GM18507 (cell line): ENCODE measurements at places on chromosomes 12 and 14.

GRCh38 chr12:49564686-49565405 lies 3.1 kb downstream of the MCRS1 start:
- DNase-seq = no peak

- no peak for DNase-seq
Measured at GRCh38 chr14:67918838-67919237, 99.3 kb downstream of the RAD51B start.

DNA sequence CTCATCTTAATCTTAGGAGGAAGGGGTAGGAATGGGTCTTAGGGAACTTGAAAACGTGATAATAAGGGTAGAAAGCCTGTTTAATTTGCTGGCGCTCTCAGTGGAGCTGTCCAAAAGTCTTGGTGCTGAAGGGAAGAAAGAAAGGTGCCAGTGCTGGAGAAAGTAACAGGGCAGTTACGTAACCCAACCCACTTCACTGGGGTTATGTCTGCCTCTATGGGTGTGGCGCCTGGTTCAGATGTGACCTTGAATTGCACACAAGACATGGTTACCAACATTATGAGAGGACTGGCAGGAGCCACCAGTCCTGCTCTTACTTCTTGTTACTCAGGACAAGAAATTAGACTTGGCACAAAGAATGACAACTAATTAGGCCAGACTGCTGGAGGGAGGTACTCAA lies 18.6 kb upstream of the GPATCH2L start:
- no peak for DNase-seq

- no peak for DNase-seq
Measured at GRCh38 chr12:41327096-41327895, 139.2 kb downstream of the PDZRN4 start.

DNA sequence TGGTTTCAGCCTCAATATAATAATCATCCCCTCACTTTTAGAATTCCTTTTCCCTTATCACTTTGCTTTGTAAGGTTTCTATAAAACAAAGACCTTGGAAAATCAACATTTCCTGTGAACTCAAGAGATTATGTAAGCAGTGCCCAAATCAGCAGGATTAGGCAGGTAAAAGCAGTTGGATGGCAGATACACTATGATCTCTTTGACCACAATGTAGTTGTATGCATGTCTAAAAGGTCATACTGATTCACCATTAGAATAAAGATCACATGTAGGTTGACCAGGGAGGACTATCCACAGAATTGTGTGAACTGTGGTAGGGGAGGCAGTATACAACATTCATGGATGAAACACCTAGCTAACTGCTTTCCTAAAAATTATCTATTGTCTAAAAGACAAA lies 57.5 kb downstream of the DENND5B start:
- DNase-seq = no peak

- peak; percentile 36 for DNase-seq
Measured at GRCh38 chr12:96401076-96401871, 1.0 kb upstream of the CDK17 start.

GRCh38 chr14:29222671-29223268 lies 456.2 kb downstream of the FOXG1 start:
- no peak for DNase-seq

DNA sequence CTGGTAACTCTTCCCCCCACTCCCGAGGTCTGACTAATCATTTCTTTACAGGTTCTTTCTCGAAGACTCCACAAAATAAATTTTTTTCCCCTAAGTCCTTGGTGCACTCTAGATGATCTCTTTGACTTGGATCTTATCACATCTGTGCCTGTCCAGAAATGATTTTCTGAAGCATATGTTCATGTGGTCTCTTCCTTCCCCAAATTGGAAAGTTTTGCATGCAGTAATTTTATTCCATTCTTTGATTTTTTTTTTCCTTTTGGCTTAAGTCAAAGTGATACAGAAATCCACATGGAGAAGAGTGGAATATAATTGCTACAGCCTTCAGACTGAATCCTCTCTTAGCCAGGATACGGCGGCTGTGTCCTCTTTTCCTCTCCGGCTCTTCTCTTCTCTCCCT lies 213.3 kb downstream of the BMP4 start:
- no peak for DNase-seq

DNA sequence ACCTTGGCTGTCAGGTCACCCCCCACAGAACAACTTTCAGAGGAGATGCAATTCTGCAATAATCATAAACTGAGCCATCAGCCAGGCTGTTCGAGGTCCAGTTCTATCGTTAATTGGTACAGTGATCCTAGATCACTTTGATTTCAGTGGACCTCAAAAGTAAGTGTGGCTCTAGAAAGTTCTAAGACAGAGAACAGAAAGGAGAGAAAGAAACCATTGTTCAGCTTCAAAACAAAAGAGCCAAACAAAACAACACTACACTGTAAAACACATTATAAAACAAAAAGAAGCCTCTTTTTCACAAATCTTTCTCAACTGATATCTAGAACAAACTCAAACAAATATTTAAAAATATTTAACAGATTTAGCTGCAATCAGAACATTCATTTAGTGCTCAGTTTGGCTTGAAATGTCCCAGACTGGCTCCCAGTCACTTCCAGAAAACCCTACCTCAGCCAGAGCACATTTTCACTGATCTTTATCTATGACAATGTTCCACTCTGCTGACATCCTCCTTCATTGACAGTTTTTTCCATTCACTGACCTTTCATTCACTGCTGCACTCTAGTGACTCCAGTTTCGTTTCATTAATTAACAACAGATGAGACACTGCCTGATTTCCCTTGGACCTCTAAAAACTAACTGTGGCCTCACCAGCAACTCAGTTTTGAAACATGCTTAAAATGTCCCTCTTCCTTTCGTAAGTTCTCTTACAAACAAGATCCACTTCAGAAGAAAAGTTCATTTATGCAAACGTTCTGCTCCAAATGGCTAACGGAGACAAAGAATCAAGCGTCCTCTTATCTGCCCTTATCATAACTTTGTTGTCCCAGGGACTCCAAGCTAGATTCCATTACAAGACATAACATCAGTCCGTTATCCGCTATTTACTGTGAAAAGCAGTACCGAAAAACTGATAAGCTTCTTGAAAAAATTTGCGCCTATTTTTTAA lies 56.8 kb downstream of the DUSP16 start:
- DNase-seq = peak; percentile 50

GRCh38 chr12:15651371-15651770 lies 137.8 kb downstream of the EPS8 start:
- DNase-seq = no peak

GRCh38 chr14:75453817-75454434 lies 26.1 kb downstream of the JDP2 start:
- DNase-seq = peak; percentile 30

DNA sequence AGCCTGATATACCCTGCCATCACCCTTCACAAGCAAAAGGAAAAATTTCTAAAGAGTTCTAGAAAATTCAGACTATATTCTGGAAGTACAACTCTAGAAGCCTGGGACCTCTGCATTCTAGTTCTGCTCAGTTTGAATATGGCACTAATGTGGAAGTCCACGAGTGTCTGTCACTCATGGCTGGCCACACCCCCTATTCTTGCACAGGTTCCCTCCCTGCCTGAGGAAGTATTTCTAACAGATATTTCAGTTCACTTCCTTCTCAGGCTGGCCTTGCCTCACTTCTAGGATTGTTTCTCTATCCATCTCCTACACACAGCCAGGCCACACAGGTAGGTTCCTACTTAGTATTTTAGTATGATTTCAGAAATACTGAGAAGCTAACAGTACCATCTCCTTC lies 67.4 kb downstream of the PHLDA1 start:
- DNase-seq = no peak

DNA sequence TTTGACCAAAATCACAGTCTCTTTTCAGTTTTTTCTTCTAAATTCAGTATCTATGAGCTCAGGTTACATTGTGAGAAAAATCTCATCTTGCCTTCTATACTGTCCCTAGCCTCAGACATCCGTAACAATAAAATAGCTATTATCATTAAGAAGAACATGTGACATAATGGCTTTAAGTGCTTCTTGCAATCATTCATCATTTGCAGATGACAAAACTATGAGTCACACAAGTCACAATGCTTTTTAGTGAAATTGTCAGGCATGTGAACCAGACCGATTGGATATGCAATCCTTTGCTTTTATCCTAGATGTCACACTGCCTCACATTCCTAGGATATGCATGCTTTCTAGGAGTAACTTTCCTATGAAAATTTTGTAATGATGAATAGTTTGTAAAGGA lies 313.1 kb downstream of the SLC6A15 start:
- no peak for DNase-seq

GRCh38 chr12:111041091-111041490 lies 120.7 kb upstream of the MYL2 start:
- no peak for DNase-seq

DNA sequence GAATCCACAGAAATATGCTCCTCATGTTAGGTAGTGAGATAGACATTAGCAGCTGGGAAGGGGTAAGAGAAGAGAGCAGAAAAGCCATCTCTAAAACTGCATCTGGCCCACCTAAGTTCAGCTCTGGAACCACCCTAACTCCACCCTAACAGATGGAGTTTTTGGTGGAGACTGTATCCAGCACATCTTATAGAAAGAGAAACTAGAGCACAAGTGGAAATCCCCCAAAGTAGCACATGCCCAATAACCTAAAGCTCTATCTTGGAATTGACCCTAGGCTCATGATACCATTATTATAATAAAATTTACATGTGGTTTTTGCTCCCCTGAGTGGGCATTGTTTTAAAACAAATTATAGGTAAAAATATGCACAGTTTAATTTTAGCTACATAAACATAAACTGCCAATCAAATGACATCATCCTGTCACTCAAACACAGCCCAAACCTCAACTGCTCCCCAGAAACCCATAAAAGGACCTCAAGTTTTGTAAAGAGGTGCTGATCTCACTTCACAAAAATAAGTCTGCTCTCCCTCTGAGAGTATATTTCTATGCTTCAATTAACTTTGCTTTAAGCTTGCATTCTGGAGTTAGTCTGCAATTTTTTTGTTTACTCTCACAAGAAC lies 206.4 kb downstream of the PIK3C2G start:
- DNase-seq = no peak

DNA sequence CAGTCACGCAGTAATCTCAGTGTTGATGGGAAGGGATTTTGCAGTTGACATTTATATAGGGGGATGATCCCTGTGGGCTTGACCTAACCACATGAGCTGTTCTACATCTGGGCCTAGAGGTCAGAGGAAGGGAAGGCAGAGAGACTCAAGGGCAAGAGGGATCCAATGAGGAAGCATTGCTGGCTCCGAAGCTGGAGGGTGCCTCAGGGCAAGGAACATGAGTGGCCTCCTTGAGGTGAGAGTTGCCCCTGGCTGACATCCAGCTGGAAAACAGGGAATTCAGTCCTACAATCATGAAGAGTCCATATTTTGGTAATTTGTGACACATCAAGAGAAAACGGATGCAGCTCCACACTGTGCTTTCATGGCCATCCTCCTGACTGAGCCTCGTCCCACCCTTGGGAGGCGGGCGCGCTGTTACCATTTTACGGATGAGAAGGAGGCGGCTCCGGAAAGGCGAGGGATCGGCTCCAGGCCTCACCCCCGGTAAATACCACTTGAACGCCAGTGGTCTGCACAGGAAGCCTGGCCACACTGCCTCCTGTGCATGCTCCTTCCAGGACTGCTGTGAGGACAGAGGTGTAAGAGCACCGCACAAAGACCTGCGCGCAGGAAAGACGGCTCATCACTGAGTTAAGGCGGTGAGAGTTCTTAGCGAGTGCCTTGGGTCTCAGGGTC lies 18.5 kb upstream of the FKBP4 start:
- DNase-seq = no peak

DNA sequence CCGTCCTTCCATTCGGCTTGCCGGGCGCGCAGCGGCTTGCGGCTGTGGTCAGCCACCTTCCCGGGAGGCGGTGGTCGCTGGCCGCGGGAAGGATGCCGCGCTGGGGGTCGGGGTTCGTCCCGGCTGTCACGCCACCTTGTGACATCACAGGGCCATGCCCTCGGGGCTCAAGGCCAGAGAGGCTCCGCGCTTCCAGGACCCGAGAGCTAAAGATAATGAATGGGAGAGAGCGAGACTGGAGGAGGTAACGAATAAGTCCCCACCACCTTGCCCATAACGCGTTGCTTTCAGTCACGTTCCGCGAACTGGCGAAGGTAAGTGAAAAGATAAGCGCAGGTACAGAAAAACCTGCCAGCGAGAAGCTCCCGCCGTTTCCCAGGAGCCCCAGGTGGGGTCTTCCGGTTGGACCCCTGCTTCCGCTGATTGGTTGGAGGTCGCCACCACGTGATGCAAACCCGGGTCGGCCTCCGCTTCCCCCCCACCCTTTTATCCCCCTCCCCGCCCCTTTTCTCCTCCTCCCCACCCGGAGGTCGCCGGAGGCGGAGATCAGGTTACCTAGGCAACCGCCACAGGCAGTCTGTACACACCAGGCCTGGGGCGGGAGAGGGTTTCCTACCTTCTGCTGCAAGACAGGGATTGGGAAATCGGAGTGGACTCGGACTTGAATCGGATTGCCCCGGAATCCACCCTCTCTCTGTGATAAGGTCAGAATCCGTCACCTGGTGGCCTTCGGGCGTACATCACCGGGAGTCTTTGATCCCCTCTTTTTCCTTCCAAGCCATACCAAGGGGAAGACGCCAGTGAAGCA lies at the start of gene LRRC9:
TSS of gene LRRC9 (plus strand) at position 575 of the 808 bp plus-strand sequence.
- no peak for DNase-seq

DNA sequence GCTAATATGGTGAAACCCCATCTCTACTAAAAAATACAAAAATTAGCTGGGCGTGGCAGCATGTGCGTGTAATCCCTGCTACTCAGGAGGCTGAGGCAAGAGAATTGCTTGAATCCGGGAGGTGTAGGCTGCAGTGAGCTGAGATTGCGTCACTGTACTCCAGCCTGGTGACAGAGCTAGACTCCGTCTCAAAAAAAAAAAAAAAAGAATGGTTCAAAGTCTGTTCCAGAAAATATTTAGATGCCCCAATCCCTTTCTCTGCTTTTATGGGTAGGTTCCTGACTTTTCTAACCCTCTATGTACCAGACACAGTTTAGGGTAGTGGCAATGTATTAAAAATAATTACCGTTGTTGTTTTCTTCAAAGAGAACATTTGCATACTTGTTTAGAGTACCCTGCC lies 161.4 kb downstream of the STXBP6 start:
- no peak for DNase-seq

DNA sequence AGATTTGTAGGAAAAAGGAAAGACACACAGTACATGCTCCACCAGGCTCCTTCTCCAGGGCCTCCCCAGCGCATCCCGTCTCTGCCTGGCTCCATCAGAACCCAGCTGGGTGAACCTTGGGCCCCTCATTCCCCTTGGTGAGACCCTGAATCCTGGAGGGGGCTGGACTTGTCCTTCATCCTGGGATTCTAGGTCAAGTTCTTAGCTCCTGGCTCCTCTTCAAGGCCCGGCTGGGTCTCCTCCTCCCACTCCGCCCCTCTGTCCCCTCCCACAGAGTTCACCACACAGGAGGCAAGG lies 49.2 kb downstream of the PSMA6 start:
- DNase-seq = no peak

DNA sequence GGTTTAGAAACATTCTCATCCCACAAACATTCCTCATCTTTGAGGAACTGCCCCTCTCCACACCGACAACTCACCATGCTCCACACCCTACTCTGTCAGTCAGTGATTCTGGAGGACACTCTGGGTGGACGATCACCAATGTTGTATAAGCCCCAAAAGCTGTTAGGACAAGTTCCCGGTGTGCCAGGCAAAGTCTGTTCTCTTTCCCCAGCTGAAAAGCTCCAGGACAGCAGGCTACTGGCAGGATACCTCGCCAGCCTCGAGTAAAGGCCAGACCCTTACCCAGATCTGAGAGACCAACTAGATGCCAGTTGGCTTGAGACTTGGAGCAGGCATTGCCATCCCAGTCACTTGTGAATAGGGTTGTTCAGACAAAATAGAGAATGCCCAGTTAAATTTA lies 12.0 kb downstream of the KRT5 start:
- no peak for DNase-seq
